NCI-H1048 (cell line): ENCODE measurements at places on chromosomes 5 and 9.

DNA sequence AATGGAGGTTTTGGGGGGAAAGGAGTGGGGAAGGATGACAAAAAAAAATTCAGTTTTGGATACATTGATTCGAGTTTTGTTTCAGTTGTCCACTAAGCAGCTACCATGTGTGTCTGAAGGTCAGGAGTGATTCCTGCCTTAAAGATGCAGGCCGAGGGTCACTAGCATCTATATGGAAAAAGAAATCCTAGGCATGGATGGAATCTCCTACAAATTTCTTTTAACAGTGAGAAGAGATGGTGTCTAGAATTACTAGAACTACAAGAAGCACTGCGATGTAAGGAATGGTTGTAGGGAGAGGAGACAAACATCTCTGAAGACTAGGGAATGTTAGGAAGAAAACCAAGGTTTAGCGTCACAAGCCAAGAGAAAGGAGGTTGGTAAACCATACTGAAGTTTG, 19.6 kb upstream of the TRIO start:
- no peak for DNase-seq

- DNase-seq = no peak
Observed at GRCh38 chr5:115531380-115531779, 13.2 kb downstream of the FEM1C start.

DNA sequence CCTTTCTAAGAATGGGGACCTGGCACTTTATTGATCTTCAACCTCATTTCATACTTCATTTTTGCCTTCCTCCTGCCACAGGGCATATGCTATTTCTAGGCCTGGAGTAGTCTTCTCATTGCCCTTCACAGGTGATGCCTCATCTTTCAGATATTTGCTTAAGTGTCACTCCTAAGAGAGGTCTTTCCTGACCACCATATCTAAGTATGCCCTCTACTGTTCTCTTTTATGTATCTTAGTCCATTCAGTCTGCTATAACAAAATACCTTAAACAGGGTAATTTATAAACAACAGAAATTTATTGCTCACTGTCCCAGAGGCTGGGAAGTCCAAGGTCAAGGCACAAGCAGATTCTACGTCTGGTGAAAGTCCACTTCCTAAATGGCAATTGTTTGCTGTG, 99.1 kb downstream of the ADAMTS6 start:
- no peak for DNase-seq

DNA sequence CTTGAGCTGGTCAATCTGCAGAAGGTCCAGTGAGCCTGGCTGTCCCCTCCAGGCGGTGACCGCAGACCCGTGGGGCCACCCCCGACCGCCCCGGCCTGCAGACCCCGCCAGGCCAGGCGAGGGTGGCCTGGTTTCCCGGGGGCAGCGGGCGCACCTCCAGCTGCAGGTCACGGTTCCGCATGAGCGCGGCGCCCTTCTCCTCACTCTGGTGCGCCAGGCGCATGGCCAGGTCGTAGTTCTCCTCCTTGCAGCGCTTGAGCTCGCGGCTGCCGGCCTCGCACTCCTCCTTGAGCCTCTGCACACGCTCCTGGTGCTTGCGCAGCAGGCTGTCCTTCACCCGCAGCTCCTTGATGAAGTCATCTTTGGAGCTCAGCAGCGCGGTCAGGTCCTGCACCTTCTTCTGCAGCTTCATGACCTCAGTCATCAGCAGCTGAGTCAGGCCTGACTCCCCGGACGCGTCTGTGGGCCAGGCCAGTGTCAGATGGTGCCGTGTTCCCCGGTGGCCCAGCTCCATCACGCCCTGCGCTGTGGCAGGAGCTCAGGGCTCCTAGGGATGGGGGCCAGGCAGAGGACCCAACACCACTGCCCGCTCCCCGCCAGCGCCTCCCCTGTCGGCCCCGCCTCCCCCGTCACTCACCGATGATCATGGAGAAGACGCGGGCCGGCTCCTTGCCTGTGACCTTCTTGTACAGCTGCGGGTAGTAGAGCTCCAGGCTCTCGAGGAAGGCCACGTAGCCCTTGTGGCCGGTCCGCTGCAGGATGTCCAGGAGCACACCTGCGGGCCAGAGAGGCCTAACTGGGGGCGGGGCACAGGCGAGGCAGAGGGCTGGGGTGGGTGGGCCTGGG, 2.6 kb downstream of the CARD9 start:
- no peak for DNase-seq

DNA sequence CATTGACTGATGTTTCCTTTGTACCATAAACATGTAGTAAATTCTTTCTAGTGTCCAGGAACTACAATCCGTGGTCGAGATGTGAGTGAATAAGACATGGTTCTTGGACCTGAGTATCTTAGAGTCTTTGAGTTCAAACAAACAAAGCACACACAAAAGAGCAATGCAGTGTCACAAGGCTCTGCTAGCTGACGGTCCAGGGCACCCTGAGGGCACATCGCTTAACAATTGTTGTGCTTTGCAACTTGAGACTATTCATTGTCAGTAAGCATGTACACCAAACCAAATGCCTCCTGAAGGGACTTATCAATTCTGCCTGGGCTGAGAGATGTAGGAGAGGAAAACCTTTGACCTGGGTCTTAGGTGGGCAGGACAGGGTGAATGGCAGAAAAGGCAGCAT, 84.8 kb downstream of the CAMK4 start:
- DNase-seq = no peak

DNA sequence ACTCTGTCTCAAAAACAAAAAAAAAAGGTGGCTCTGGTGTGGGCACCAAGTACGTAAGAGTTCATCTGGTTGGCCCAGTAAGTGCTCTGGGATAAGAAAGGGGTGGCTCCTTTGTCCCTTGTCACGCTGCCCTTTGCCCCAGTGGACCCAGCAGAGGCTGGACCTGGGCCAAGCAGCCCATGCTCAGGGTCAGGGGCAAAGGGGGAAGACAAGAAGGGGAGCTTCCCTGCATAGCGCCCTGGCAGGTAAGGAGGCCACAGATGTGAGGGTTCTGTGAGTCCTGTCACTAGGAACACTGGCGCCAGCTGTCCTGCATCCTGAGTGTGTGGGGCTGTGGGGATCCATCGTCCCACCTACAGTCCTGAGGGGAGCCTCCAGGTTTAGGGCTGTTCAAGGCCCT, 65.3 kb downstream of the GADD45G start:
- DNase-seq = no peak

DNA sequence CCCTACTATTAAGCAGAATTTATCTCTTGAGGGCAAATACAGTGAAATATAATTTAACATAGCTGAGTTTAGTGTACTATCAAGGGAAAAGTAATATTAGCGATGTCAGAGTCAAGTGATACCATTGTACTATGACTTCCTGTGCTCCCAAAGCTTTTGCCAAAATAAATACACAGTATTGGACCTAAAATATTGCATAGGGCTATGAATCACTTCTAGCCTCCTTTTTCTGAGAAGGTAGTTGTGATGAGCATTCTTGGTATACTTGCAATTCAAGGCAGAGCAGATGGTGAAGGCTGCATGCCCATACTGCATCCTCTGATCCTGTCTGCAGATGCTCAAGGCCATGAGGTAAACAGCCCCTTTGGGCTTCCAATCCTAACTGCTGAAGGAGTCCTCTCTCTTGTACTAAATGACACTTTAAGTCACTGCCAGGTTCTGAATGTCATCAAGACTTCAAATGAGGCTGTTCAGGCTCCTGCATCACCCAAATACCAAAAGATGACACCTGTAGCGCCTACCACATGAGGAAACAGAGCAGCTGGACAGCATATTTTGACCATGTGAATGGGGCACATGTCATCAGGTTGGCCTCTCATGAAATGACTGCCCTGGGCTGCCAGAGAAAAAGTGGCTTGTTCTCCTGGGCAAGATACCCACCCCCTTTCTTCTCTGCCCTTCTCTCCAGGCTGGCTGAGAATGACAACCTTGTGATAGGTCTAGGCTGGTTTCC, 29.7 kb upstream of the PPP2CA start:
- DNase-seq = no peak

DNA sequence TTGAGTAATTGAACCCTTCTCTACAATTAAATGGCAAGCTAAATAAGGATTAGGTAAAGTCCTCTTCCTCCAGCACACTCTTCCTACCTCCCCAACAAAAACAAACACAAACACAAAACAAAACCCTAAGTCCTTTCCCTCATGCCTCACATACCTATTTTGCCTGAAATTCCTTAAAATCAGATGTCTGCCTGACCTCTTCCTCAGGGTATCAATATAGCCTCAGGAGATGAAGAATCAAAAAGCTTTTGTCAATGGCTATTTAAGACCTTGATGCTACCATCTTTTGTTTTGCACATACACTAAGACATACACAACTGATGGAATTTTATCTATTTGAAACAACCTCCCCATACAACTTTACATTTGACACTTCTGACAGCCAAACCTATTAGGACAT, 75.1 kb downstream of the TUSC1 start:
- DNase-seq = no peak

GRCh38 chr9:25255216-25255615, 423.0 kb downstream of the TUSC1 start:
- DNase-seq = no peak

GRCh38 chr5:52989781-52990527, 802 bp downstream of the ITGA2 start:
- DNase-seq = no peak

DNA sequence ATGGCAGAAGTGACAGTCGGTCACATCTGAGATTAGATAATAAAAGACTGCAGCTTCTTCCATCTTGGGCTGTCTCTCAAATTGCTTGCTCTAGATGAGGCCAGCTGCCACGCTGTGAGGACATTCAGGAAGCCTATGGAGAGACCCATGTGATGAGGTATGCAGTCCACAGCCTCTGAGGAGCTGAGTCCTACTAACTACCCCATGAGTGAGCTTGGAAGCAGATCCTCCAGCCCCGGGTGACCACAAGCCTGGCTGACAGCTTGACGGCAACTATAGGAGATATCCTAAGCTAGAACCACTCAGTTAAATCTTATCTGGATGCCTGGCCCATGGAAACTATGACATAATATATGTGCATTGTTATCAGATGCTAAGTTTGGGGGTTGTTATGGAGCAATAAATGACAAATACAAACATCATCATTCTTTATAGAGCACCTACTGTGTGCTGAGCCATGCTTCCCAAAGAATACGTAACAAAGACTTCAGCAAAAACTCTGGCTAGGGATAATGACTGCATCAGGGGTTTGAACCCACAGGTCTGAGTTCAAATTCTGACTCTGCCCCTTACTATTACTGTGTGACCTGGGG, 26.7 kb downstream of the KCNV2 start:
- no peak for DNase-seq

DNA sequence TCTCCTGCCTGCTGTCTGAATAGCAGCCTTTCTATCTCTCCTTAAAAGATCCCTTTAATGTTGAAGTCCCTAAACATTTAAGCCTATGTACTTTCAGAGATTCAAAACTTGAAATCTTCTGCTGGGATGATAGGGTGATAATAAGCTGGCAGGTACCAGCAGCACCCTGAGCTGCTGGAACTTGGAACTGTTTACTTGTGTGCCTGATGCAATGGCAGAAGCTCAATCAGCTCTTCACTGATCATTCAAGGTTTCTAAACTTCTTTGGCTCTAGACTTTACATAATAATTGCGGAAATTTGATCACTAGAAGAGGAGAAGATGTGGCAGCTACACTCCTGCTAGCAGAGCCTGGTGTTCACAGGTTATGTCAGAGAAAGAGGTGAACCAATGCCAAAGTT, 27.6 kb downstream of the MRPS27 start:
- no peak for DNase-seq

DNA sequence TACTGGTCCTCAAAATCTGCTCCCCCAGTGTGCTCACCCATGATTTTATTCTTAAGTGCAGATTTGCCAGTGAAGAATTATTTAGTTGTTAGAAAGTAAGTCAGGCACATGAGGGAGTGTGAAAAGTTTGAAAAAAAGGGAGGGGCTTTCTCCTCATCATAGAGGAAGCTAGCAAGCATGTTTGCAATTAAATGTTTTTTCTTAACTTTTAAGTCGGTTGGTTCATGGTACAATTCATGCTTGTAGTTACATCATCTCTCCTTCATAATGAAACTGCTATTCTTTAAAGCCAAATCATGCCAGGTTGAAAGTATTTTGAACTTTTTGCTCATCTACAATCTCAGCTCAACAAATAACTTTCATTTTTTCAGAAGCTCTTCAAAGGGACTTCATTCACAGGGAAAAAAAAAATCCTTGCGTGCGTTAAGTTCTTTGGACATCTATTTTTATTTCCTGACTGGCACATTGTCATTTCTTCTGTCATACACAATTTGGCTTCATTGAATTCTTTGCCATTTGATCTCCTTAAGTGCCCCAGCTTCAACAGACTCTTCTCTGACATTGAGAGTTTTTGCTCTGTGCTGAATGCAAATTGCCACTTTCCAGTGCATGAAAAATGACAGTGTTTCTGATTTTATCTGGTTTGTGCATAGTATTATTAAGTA, 456.9 kb downstream of the TMEM232 start:
- DNase-seq = no peak

GRCh38 chr5:54616031-54616430, 98.5 kb downstream of the SNX18 start:
- DNase-seq = no peak

GRCh38 chr9:71758785-71759184, 9.5 kb downstream of the CEMIP2 start:
- DNase-seq = no peak

GRCh38 chr9:91214086-91214485, 147.6 kb downstream of the AUH start:
- DNase-seq = no peak

DNA sequence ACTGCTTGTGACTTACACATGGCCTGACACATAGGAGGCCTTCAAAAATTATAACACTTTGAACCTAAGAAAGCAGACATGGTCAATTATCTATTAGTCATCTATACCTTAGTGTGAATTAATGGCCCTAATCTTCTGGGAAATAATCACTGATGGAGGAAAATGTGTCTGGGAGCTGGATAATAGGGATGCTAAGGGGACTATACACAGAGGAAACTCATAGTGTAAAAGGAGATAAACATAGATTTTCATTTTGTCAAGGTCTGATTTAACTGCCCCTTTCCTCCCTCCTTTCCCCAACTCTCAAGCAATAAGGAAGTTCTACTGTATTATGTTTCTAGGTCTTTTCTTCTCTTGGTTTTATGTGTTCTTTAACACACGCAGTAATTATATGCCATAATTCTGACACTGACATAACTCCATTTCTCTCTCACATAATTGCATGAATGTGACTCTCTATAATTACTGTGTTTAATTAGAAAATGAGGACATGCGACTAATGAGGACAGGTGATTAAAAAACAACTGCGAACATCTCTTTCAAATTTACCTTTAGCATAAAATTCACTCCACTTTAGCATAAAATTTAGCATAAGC, 18.7 kb upstream of the PRELID2 start:
- no peak for DNase-seq

- no peak for DNase-seq
Observed at GRCh38 chr5:174311121-174311520, 265.6 kb downstream of the NSG2 start.

GRCh38 chr5:58582803-58583491, at the start of gene RAB3C:
Gene RAB3C (plus strand): TSS chr5:58583075. CDS start chr5:58583209, 134 bp downstream.
- DNase-seq = peak; percentile 81

DNA sequence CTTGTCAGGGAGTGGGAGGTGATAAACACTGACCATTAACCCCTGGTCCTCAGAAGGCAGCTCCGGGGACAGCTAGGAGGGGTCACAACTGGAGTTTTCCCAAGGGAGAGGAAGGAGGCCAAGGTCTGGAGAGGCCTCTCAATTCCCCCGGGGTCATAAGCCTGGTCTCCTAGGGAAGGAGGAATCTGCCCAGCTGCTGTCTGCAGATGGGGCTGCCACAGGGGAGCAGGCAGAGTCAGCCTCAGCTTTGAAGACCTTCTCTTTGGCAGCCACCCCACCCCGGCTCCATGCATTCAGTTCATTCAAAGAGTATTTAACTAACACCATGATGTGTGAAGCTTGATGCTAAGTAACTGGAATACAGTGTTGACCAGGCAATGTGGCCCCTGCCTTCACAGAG, 74.6 kb upstream of the HSPA9 start:
- no peak for DNase-seq
